ENCODE measurements at places on chromosomes 16 and 17.

DNA sequence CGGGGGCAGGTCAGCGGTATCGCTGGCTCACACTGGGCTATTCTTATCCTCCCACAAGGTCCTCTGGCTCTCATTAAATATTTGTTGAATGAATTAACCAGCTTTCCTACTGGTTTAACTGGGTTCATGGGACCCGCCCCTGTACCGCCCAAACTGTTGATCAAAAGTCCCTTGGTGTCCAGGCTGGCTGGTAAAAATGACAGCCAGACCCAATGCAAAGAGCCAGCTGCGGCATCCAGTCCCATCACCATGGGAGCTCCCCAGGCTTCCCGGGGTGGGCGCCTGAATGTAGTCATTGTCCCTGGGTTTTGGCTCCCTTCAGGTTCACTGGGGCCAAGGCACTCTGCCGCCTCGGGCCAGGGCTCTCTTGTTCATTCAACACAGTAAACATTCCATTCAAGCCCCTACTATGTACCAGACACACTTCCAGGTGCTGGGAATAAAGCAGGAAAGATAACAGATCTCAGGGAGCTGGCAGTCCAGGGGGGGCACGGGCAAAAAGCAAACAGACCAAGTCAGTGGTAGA, 11.7 kb upstream of the ATP2C2 start:
- no peak for DNase-seq

DNA sequence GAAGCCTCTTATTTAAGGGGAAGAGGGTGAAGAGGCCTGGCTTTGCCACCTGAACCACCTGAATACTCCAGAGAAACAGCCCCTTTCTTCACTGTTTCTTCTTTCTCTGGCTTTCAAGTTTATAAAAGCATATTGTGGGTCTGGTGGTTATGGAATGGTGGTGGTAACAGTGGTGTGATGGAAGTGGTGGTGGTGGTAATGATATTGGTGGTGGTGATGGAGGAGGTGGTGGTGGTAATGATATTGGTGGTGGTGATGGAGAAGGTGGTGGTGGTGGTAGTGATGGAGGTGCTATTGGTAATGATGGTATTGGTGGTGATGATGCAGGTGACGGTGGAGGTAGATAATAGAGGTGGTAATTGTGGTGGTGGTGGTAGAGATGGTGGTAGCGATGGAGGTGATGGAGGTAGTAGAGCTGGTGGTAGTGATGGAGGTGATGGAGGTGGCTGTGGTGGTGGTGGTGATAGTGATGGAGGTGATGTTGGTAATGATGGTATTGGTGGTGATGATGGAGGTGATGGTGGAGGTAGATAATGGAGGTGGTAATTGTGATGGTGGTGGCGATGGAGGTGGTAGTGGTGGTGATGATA, 14.1 kb upstream of the C1QL1 start:
- DNase-seq = no peak

DNA sequence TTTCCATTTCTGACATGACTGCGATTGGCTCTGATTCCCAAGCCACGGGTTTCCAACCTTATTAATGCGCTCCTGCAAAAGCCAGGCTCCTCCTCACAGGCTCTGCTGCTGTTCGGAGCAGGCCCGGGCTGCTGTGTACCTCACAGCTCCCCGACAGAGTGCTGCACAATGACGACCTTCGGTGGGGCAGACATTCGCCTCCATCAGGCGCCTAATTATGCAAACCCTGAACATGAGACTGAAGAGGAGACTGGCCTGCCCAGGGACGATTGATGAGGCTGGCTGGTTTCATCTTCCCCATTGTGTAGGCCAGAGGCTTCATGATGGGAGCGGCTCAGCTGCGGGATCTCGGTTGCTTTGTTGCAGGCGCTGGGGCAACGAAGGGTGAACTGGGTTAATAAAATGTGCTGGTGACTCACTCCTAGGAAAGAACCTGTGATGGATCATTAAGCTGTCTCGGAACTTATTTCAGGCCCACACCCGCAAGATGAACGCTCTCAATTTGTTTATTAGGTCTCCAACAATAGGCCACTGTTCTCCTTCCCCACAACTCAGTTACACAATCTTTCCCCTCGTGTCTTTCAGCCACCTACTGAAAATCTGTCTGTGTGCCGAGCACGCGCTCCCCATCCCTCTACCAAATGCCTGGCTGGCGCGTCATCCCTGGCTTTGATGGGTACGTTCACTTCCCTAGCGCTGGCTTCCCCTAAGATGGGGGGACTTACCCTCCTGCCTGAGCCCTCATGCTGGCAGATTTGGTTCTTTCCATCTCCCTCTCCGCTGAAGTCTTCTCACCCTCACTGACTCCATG, 27.2 kb upstream of the TOB1 start:
- DNase-seq = peak; percentile 79

DNA sequence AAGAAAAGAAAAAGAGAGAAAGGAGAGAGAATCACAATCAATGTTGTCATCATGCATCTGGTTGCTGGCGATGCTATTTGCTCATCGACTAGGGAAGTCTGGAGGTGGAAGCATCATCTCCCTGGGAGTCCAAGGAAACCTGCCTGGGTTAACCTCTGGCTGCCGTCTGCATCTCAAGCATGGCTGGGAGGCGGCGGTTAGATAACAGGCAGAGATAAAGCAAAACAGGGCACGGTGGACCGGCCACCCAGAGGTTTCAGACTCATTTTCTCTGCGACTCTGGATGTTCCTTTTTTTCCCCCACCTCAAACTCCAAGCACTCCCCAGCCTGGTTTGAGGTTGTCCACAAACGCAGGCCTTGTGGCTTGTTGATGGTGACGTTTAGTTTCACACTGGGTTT, 161.2 kb downstream of the ENGASE start:
- DNase-seq = no peak

- no peak for DNase-seq
These were observed 63.4 kb downstream of the ANKRD11 start for GRCh38 chr16:89426736-89427530.

DNA sequence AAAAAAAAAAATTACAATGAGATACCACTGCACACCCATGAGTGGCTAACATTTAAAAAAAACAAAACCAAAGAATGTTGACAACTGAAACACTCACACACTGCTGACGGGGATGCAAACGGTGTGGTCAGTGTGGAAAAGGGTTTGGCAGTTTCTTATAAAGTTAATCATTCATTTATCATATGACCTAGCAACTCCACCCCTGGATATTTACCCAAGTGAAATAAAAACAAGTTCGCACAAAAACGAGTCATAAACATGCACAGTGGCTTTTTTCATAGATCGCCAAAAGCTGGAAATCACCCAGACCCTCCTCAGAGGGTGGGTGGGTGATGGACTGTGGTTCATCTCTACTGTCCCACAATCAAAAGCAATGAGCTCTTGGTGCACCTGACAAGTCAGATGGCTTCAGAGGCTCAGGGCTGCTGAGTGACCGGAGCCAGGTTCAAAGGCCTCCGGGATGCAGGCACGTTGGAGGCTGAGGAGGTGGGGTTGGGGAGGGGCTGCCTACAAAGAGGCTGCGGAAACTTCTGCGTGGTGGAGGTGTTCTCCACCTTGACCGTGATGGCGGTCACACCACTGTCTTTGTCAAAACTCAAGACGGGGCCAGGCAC, 14.2 kb downstream of the RAB40B start:
- DNase-seq = no peak
